ENCODE measurements at places on chromosomes 1 and 21.
A peak's percentile ranks its signal among the peaks of the same experiment; 100 is the strongest.

DNA sequence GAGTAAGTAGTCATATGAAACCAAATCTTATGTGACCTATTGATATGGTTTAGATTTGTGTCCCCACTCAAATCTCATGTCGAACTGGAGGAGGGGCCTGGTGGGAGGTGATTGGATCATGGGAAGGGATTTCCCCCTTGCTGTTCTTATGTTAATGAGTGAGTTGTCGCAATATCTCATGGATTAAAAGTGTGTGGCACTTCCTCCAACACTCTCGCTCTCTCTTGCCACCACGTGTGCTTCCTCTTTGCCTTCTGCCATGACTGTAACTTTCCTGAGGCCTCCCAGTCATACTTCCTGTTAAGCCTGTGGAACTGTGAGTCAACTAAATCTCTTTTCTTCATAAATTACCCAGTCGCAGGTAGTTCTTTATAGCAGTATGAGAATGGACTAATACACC is 241.2 kb downstream of the RGS7 start:
- DNase-seq: no peak

- DNase-seq: no peak
Measured at GRCh38 chr1:48603222-48603621, 131.2 kb upstream of the SPATA6 start.

DNA sequence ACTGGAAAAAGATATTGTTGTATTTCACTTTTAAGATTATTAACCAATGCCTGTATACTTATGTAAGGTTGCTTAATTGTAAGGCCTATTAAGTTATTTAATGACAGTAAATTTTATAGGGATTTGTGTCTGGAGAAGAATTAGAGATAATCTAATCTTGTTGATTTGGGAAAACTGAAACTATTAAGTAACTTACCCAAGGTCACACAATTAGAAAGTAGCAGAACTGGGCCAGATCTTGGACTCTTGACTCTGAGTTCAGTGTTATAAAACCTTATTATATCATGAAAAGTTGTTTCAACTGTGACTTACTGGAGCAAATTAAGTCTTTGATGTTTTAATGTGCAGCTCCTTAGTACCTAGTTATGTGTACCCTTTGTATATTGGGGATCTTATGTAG is 38.5 kb downstream of the CAMTA1 start:
- DNase-seq: no peak

DNA sequence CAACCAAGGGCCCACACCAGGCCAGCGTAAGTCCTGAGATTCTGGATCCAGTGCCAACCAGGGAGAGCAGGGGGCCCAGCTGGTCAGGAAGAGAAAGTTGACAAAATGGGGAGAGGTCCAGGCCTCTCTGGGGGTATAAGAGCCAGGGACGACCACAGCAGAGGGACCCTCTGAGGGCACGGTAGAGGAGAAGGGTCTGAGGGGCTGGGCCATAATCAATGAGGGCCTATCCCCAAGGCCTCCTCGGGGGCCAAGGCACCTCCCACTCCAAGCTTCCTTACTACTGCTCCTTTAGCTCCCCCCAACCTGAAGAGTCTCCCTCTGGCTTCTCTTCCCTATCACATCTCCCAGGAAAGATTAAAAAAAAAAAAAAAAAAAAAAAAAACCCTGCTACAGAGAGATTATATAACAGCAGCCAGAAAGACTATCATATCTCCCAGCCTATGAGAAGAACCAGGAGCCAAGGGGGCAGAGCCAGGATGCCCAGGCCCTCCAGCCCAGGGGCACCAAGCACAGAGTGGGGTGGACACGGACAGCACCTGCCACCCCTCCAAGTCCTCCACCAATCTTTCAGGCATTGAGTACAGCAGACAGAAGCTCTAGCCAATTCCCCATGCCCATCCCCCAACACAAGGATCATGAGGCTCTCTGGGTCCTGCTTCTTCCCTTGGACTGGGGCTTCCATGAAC is 2.7 kb downstream of the MEF2D start:
- no peak for DNase-seq

- DNase-seq: peak; percentile 12
Measured at GRCh38 chr1:10687251-10687651, 109.2 kb downstream of the CASZ1 start.
